ENCODE measurements at places on chromosomes 5 and 9.
A peak's percentile ranks its signal among the peaks of the same experiment; 100 is the strongest.

GRCh38 chr9:89807682-89808075 is 202.9 kb downstream of the GADD45G start:
- DNase-seq, result no peak

DNA sequence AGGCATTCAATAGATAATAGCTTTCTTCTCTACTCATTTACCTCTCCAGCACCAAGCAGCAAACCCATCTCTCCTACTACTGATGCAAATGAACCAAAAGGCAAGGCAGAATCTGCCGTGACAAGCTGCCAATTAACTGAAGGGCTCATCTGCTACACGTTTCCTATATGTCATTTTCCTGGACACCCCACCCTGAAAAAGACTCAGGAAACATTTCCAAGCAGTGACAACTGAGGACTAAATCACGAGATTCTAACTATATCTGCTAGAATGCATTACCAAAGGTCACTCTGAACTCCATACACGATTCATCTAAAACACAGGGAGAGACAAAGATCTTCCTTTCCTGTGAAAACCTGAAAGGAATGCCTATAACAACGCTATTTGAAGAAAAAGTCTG is 12.9 kb downstream of the PLPP1 start:
- no peak for DNase-seq

DNA sequence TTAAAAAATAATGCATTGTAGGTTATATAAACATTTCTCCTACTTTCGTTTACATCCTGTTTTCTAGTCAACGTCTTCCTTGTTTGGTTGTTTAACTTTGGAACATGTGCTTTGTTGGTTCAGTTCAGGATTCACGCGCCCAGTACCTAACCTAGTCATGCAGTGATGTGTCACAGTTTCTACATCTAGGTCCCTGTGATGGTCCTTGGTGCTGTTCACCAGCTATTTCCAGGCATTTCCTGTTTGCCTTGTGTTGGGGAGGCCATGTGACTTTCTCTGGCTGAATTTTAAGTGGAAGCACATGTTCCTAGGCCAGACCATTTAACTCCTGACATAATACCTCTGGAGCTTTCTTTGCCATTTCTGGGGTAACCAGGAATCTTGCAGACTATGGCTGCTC is 292.3 kb downstream of the SMARCA2 start:
- no peak for DNase-seq

DNA sequence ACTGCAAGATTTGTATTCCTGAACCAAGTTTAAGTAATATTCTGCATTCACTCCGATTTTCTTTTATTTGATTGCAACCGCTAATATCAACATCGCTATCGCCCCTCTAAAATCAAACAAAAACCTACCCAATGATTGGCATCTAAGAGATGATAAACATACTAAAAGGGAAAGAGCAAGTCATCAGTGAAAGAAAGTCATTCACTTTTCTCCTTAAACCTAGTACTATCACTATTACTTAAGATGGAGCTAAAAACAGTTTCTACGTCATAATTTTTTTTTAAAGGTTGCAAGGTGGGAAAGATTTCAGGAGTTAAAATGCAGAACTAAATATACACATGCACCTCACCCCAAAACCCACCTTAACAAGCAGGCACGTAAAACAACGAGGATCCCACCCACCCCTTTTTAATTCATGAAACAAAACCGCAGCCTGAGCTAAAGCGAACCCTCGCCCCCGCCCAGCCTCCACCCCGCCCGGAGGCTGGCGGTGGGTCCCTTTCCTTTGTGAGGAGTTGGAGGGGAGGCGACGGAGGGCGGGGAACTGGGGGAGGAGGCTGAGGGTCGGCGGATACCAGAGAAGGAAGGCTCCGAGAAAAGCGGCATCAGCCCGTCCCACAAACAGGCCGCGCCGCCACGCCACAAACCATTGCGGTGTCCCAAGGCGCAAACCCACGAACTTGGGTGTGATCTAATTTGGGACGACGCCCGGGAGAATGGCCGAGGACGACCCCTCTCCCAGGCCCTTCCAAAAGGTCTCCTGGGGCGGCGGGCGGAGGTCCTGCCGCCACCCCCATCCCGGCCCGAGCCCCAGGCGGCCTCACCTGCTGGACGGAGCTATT is 861 bp downstream of the UBQLN1 start:
- DNase-seq, result peak; percentile 39

- DNase-seq, result no peak
Measured at GRCh38 chr5:132480042-132480441, 10.5 kb downstream of the IRF1 start.

DNA sequence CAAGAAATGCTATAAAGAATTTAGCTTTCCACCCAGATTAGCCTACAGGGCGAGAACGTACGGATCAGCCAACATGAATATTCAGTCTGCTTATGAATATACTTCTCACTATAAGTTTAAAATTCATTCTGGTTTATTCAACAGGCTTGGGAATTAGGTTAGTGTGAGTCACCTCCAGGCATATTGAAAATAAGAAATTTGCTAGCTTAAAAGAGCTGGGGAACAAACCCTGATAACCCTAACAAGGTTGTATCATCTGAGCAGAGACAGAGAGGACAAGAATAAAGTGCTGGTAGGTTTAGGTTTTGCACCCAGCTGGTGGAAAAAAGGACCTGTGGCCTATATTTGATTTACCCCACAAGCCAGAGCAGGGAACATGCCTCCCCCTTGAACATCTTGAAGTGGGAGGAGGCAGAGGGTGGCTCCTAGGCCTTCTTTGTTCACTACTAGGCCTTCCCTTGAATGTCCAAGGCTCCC is 12.3 kb downstream of the FNBP1 start:
- no peak for DNase-seq

GRCh38 chr5:28468166-28468565 is 1429.8 kb upstream of the CDH9 start:
- DNase-seq, result no peak

- no peak for DNase-seq
Measured at GRCh38 chr5:107184871-107185270, 485.9 kb downstream of the EFNA5 start.

DNA sequence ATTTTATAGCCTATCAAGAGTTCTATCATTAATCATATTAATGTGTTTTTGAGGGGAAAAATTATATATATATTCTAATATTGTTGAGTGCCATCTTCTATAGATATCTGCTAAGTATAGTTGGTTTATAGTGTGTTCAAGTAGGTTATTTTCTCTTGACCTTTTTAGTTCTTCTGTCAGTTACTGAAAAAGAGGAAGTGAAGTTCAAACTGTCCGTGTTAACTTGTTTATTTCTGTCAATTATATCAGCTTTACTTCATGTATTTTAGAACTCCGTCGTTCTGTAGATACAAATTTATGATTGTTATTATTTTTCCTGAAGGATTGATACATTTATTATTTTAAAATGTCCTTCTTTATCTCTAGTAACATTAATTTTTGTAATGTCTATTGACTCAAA is 1209.1 kb downstream of the CDH12 start:
- DNase-seq, result no peak

DNA sequence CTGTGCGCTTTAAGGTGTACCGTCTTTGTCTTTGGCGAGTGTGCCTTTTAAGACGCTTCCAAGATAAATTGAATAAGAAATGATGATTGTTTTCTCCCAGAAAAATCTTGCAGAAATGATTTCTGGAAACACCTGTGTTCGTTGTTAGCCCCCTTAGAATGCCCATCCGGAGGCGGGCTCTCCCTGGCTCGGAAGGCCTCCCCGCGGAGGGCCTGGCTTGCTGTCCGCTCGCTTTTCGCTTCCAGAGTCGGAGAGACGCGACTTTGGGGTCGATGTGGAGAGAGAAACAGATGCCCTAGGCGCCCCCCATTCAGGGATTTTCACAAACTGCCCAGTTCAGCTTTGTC is 23.9 kb downstream of the LECT2 start:
- no peak for DNase-seq

- no peak for DNase-seq
Measured at GRCh38 chr9:69757996-69758675, 1.7 kb downstream of the PTAR1 start.

DNA sequence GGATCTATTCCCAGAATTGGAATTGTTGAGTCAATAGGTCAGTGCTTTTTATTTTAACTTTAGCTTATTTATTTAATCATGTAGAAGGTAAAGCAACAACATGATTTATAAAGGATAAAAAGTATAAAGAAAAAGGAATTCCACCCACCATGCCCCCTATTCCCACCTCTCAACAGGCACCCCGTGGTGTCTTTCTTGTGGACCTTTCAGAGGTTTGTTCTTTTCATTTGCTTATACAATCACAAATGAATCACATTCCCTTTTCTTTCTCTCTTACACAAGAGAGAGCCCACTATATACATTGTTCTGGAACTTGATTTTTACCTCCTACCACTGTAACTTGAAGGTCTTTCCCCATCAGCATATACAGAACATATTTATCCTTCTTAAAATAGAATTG is 37.2 kb upstream of the SMIM32 start:
- DNase-seq, result no peak

DNA sequence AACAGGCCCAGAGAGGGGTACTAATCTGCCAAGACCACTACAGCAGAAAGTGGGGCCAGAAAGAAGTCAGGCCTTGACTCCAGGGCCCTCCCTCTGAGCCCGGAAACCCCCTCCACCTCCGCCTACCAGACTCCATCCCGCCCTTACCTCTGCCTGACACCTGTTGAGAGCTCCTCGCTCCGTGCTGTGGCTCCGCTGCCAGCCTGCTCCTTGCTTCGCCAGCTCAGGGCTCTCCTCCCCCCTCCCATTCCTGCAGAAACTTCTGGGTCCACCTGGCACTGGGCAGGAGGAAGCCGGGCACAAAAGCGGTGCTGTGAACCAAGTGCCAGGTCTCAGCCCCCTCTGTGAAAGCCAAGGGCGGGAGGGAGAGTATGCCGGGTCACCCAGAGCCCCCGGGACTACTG is 6.4 kb upstream of the ST6GALNAC6 start:
- peak; percentile 71 for DNase-seq

- no peak for DNase-seq
Measured at GRCh38 chr5:34717426-34718327, 61.5 kb downstream of the RAI14 start.

All from T-cell (primary cell).